ENCODE measurements at places on chromosomes 11 and 22. TPM values are rescaled to one million over a fixed set of nuclear protein-coding genes. Genes with fewer than 3 reads are reported as not detected.

Gene TOMM22
- 52.7 TPM for total RNA-seq

Gene RTN4R
- total RNA-seq, result 2.0 TPM

Gene PATE2
- total RNA-seq, result not detected

Gene GTSE1
- 1.3 TPM for total RNA-seq

Gene GRAP2
- 9.8 TPM for total RNA-seq

Gene VWCE
- 0.81 TPM for total RNA-seq

Gene PKP3
- 70.8 TPM for total RNA-seq

Gene MS4A4E
- total RNA-seq, result 3.5 TPM

Gene OR5B21
- not detected for total RNA-seq

Gene ZBTB16
- 85.4 TPM for total RNA-seq

Gene FAM76B
- 24.2 TPM for total RNA-seq

Gene MGAT3
- 104 TPM for total RNA-seq

Gene TIMP3
- total RNA-seq, result 180 TPM

Gene RASL10A
- 1.7 TPM for total RNA-seq

Gene ENTHD1
- total RNA-seq, result 0.09 TPM

Gene PLET1
- not detected for total RNA-seq

Gene C11orf65
- 0.58 TPM for total RNA-seq

Gene NXPE2
- not detected for total RNA-seq

Gene PTGDR2
- total RNA-seq, result 0.83 TPM

Gene OTOG
- 0.12 TPM for total RNA-seq

Gene LRRC32
- 33.2 TPM for total RNA-seq

Gene GRIK4
- 2.9 TPM for total RNA-seq

Gene OR51I1
- 0.23 TPM for total RNA-seq

Gene ACRV1
- not detected for total RNA-seq

Gene ADAMTS8
- total RNA-seq, result 14.1 TPM

Gene FAT3
- 1.4 TPM for total RNA-seq

Gene SERPIND1
- total RNA-seq, result 0.58 TPM

Gene BAIAP2L2
- total RNA-seq, result 216 TPM

Gene CHADL
- 5.4 TPM for total RNA-seq

Gene WT1
- total RNA-seq, result 0.17 TPM

Gene TBX1
- 3.9 TPM for total RNA-seq

Gene NXPE4
- total RNA-seq, result not detected

Gene GPR83
- 0.09 TPM for total RNA-seq

Gene APLNR
- total RNA-seq, result 4.0 TPM

Gene PKNOX2
- 5.1 TPM for total RNA-seq

Gene PGR
- 1.0 TPM for total RNA-seq

Gene KRTAP5-10
- not detected for total RNA-seq

Gene SAA4
- 0.40 TPM for total RNA-seq

Gene SCGB1A1
- total RNA-seq, result 2.7 TPM

Gene APOA5
- total RNA-seq, result 0.29 TPM

Measured in mucosa of gallbladder (tissue), 1 donor.